Hindlimb muscle (tissue), 1 donor: ENCODE measurements at places on chromosomes 4 and X.

DNA sequence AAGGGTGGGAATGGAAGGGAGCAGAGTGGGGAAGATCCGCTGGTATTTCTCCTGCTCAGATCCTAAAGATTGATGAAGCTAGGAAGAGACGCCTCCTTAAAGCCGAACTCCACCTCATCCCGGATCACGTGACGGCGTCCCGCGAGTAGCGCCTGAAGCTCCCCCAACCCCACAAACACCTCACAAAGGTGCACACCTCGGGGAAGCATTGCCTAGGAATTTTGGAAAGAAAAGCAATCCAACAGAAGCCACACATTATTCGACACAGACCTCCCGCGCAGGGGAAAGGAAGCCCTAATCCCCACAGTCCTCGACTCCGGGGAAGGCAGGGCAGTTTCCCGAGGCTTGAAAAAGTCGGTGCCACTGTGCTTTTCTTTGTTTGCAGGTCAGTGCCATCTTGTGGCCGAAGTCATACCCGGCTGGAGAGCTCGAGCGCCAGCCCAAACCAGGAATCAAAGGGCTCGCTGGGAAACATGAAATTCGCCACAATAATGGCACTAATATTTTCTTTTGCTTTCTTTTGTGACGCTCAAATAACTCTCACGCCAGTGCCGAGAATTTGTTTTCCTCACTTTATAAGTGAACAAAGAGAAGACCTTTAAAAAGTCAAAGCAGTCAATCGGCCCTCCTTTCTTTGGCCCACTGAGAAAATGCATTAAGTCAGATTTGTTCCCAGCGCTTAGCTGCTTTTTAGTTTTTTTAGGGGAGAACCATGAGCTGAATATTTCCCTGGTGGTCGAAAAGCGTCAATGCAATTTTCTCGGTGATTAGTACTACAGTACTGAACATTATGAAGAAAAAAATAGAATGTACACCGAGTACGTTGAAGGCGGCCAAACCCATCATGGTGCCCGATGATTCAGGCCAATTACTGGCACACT lies at the start of gene NPY1R:
NPY1R (minus strand) TSS at position 71 of the 881 bp plus-strand sequence. CDS start 6,042 bp downstream, outside the sequence.
- DNase-seq: peak; percentile 80

GRCh38 chrX:6990552-6991193 lies 156.8 kb upstream of the STS start:
- DNase-seq: no peak

DNA sequence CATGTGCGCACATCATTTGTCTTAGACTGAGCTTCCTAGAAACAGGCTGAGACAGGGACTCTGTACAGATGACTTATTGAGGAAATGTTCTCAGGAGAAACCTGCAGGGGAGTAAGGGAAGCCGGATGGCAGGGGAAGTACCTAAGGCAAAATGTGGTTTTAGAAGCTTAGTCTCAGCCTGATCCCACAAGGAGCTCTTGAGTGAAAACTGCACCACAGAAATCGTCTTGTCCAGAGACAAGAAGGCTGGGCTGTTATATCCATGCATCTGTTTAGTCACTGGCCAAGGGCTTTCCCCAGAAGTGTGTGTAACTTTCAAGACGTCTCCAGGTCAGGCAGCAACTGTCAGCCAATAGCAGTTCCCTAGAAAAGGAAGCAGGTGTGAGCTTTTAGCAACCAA lies 86.0 kb downstream of the FUNDC1 start:
- DNase-seq: no peak

GRCh38 chr4:183264614-183265013 lies 55.5 kb downstream of the CLDN22 start:
- no peak for DNase-seq

GRCh38 chr4:12178614-12179610 lies 750.2 kb upstream of the HS3ST1 start:
- DNase-seq: peak; percentile 26

DNA sequence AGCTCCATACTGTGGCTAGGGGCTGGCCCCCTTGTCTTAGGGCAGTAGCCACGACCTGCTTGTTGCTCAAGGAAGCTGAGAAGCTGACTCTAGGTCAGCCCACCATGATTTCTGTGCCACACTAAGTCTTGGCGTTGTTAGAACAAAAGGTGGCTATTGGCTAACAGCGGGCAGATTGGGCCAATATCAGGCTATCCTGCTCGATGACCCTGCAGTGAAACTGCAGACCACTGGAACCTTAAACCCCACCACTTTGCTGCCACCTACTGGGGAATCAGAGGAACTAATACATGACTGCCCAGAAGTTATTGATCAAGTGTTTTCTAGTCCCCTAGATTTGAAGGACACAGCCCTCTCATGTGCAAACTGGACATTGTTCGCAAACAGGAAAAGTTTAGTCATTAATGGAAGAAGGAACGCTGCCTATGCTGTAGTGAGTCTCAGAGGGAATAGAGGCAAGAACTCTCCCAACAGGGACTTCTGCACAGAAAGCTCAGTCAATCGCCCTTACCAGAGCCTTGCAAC lies 17.0 kb upstream of the PAPSS1 start:
- no peak for DNase-seq

- no peak for DNase-seq
Measured at GRCh38 chrX:21745756-21746155, 12.2 kb downstream of the SMPX start.

GRCh38 chr4:122739174-122739573 lies 6.7 kb downstream of the BBS12 start:
- DNase-seq: no peak

GRCh38 chrX:6004529-6004928 lies 224.1 kb downstream of the NLGN4X start:
- no peak for DNase-seq

GRCh38 chr4:78552389-78553042 lies 946 bp downstream of the ANXA3 start:
- DNase-seq: no peak
